Urinary bladder (tissue), 4 donors: ENCODE measurements at places on chromosomes 12 and 14.

DNA sequence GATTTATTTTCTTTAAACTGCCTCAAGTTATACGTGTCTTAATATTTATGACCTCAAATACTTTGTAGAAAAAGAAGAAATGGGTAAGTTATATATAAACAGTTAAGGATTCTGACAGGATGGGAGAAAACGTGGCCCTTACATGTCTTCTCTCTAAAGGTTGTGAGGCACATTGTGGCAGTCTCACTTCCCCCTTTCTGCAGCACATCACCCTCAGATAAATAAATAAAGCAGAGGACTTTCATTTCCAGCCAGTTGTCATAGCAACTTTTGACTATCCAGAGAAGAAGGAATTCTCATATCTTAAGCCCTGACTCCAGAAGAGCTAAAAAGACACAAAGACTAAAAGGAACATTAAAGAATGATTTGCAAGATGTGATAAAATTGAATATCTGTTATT lies 28.8 kb upstream of the CEP83 start:
- no peak for DNase-seq

GRCh38 chr12:78490861-78491260 lies 373.7 kb upstream of the SYT1 start:
- no peak for DNase-seq

GRCh38 chr12:124160097-124160756 lies 134.7 kb upstream of the RFLNA start:
- no peak for DNase-seq

GRCh38 chr12:64608901-64609535 lies 1.3 kb upstream of the RASSF3 start:
- no peak for DNase-seq

DNA sequence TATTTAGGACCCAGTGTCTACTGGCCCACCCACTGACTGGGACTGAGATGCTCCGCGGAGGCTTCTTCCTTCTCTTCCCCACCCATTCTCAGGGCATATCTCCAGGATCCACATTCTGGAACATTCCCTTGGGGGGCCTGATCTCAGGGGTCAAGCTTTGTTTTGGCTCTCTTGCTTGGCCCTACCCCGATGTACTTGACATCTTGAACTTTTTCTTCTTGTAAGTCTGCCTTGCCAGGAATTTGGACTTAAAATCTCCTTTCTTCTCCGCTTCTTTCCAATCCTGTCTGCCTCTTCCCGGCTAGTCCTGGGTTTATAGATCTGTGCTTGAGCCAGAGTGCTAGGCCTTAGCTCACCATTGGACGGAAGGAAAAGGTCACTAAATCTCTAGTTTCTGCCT lies 22.1 kb downstream of the DACT1 start:
- no peak for DNase-seq

GRCh38 chr14:61187196-61187905 lies 93.8 kb downstream of the TMEM30B start:
- no peak for DNase-seq

GRCh38 chr14:93228550-93228949 lies 21.5 kb downstream of the UBR7 start:
- no peak for DNase-seq

DNA sequence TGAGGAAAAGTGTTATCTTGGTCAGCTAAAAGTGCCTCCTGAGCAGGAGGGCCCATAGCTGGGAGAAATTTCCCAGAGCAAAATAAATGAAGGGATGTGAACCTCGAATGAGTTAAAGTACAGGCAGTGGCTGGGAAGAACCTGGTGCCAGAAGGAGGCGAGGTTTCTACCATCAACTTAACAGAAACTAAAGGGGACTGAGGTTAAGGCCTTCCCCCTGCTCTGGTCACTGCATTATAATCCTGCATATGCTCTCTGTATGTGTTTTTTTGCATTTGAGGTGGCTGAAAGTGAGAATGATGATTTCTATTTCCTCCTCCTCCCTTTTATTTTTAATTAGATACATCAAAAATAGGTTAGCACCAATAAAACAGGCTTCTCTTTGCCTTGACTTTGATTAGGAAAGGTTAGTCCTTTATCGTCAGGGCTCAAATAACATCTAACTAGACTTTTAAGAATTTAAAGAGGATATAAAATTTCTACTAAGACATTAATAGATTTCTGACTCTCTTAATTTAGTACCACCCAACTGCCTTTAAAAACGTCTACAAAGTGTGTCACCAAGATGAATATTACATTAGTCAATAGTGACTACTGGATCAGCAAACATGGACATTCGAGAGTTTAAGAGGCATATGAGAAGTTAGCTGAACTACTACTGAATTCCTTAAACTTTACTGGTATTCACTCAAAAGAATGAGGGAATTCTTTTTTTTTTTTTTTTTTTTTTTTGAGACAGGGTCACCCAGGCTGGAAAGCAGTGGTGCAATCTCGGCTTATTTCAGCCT lies 49.2 kb downstream of the GALNT4 start:
- DNase-seq, result no peak

DNA sequence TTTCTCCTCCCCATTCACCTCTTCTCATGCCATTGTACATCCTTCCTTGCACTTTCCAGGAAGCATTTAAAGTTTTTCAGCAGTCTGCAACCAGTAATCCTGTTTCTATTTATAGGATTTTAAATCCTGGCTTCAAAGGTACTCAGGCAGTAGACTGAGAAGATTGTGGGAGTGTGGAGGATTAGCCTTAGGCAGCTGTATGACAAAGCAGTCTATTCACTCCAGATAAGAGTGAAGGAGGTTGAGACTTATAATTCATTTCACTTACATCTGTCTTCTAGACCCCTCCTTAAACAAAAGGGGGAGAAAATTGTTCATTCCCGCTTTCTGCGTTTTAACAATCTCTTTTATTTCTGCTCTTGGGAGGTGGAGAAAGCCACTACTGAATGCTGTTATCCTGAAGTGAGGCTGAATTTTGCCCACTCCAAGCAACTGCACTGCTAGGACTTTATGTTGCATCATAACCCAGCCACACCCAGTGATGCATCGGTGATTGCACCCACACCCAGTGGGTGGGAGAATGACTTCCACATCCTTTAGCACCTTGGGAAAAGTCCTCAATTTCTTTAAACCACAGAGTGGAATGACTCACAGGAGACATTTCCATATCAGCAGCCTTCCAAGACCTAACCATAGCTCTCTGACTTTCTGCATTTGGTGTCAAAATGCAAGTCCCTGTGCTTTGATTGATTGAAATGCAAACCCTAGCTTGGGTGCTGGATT lies 382.5 kb upstream of the ATP2B1 start:
- DNase-seq, result no peak

DNA sequence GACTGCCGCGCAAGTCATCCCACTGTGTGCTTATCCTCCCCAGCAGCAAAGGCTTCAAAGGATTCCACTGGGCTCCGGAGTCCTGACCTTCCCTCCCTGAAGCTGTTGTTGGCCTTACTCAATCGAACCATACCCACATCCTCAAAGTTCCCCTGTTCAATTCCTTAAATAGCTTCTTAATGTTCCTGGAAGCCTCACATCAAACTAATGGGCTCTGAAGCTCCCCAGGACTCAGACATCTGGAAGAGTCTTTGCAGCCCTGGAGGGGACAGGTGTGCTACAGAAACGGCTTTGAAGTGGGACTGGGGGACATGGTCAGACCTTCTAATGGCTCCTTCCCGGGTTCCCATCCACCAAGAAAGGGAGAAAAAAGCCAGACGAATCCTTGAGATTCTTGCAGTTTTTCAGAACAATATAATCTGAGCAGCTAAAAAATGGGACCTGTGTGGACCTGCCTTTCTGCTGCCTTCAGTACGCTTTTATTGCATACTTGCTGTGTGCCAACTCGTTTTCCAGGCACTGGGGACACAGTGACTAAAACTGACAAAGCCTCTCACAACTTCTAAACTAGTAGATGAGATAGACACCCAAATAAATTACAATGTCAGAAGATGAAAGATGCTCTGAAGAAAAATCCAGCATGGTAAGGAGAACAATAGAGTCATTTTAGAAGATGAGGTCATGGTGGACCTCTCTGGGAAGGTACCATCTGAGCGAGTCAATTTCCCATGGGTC lies 204.5 kb downstream of the MON2 start:
- DNase-seq, result no peak

DNA sequence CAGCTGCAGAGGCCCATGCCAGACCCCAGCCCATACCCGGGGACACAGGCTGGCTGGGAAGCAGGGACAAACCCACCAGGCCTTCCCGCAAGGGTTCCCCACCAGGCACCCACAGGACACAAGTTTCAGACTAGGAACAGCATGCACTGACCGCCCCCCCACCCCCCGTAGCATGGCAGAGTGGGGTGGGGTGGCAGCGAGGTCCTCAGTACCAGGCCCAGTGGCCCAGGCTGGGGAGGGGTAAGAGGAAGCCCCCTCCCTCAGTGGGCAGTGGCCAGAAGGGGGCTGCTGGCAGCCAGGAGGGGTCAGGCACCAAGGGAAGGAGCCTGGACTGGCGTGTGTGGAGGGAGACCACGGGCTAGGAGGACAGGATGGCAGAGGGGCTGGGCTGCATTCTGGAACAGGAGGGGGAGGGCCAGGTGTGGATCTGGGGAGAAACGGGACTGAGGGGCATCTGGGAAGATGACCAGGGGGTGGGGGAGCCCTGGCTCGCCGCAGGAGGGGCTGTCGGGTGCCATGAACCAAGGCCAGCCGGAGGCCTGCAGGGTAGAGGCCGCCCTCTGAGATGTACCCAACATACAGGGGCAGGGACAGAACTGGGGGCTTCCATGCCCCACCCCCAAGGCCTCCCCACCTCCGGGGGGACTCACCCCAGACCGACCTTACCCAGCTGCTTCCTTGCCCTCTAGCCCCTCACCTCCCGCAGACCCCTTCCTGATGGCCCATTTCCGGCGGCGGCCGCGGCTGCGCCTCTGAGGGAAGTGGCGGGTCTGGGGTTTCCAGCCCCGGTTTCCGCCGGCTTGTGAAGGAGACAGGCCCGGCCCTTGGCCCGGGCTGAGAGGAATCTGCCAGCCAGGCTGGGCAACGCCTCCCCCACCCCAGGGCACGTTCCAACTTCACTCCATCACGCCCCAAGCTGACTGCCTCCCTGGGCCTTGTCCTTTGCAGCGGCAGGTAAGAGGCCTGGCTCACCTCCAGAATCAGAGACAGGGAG lies 5.6 kb upstream of the JAG2 start:
- no peak for DNase-seq
